AG09319 (cell line): ENCODE measurements at places on chromosomes 1 and 21.

DNA sequence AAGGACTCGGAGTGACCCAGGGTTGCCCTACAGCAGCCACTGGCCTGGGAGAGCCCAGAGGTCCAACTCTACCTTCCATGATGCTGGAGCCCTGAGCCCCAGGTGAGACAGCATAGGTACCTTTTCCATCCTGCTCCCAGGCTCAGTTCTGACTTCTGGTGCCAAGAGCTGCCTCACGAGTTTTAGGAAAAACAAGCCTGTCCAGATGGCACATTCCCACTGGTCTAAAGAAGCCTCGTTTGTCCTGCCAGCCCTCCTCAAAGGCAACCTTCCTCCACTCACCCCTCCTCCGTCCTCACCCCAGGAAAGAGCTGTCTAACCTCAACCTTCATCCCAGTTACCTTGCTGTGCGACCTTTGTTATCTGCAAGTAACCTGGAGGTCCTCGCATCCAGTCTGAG, 53.5 kb upstream of the PRELP start:
- DNase-seq, result no peak

GRCh38 chr1:109984190-109984455, 442 bp upstream of the AHCYL1 start:
- no peak for DNase-seq

DNA sequence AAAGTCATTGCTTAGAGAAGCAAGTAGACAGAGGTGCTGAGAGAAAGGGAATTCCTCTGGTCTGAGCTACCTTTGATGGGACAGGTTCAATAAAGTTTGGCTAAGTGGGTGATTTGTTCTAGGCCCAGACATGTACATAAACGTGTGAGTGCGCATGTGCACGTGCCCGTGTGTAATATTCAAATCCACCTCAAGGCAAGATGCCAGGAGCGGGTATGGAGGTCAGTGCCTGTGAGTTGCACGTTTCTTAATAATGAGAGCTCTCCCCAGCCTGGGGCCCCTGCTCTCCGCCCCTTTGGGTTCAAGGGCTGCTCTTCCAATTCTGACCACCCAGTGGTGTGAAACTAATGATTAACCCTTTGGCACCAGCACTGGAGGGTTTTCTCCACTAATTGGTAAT, 53.8 kb upstream of the LMO4 start:
- no peak for DNase-seq

DNA sequence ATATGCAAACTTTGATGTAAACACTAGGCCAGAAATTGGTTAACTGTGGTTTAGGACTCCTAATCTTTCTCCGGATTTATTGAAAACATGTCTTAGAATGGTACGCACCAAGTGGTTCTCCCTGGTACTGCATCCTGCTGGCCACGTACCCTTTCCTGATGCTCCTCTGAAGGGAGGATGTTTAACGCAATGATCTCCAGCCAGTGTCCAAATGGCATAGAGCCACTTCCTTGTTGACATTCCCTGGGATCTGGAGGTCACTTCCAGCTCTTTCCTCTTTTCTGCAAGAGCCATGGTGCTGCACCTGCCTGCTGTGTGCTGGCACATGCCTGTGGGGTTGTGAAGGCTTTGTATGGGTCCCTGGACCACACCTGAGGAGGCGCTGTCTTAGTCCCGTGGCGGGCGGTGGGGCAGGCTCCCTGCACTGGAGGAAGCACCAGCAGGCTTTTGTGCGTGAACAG, 53.9 kb downstream of the GALNT2 start:
- DNase-seq, result no peak

DNA sequence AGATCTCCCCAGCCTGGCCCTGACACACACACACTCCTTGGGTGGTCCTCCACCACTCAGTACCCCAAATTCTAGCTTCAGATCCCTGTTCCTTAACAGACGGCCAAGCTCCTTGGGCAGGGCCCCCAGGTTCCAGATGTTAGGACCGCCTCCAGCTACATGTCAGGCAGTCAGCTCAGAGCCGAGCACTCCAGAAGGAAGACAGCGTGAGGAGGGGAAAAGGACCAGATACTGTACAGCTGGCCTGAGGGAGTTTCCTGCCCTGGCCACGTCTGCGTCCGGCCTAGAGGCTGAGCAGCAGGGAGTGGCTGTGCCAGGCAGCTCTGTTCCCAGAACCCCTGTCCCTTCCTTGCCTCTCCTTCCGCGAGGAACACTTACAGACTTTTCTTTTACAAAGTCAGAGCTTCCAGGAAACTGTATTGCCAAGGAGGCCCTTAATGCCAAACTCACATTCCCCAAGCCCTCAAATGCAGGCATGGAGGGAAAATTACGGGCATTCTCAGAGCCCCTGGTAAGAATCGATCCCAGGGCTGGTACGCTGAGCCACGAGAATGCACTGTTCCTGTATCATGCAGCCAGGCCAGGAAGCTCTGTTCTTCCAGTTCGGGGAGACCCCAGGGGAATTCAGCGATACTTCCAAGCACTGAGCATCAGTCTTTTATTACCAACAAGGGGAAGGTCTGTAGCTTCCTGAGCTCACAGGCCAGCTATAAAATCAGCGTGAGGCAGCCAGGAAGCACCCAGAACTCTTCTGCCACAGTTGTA, 45.2 kb upstream of the CNTN2 start:
- no peak for DNase-seq

GRCh38 chr1:202329891-202330290, 11.8 kb downstream of the UBE2T start:
- no peak for DNase-seq

DNA sequence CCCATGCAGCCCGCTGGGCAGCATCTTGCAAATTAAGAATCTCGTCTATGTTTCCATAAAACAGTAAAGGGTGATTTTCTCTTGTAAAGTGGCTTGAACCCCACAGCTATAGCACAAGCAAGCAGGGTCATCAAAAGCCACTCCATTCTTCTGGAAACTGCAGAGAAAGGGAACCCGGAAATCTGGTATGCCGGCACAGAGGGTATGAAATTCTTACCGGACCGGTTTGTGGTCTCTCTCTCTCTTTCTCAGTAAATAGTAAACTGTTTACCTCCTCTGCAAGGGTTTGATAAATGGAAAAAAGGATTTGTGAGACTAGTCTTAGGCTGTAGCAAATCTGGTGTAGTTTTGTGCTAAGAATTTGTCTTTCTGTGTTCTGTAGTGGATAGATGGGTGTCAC, 2.7 kb upstream of the ADSS2 start:
- DNase-seq, result no peak

- DNase-seq, result no peak
Measured at GRCh38 chr1:207948536-207949250, 37.8 kb upstream of the CD34 start.

DNA sequence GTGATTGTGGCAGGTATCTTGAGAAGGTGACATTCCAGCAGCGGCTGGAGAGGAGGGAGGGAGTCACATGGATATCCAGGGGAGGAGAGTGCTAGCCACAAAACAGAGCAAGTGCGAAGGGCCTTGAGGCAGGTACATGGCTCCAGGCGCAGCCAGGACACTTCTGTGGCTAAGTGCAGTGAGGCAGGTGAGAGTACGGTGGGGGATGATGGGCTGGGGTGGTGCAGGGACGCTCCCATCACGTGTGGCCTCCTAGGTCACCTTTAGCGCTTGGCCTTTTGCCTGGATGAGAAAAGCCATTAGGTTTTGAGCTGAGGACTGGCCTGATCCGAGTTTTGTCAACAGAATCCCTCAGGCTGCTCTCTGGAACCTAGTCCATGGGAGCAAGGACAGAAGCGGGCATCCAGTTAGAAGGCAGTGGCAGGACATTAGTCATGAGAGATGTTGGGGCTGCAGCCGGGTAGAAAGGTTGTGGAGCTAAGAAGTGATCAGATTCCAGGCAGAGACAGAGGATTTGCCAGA, 31.6 kb downstream of the SMYD2 start:
- DNase-seq, result no peak

DNA sequence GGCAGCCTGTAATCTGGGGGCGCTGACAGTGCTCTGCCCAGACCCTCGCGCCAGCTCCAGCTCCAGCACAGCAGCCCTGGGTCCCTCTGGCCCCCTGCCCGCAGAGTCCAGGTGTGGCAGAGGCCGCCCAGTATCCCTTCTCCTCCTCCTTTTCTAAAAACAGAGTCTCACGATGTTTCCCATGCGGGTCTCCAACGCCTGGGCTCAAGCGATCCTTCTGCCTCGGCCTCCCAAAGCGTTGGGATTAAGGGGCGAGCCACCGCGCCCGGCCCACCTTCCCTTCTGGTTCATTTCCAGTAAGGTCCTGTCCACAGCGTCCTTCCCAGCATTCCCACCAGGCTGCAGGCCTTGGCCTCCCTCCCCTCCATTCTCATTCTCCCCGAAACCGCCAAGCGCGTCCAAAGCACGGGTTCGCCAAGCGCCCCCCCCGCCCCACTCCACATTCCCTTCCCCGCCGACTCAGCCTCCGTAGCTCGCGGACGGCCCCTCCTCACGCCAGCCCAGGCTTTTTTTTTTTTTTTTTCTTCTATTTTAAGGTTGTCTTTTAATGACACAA, 2.0 kb upstream of the PCBP3 start:
- no peak for DNase-seq

GRCh38 chr1:167443757-167444156, 74.6 kb downstream of the CD247 start:
- no peak for DNase-seq

- no peak for DNase-seq
Measured at GRCh38 chr1:11845641-11846335, 1.8 kb downstream of the NPPA start.

DNA sequence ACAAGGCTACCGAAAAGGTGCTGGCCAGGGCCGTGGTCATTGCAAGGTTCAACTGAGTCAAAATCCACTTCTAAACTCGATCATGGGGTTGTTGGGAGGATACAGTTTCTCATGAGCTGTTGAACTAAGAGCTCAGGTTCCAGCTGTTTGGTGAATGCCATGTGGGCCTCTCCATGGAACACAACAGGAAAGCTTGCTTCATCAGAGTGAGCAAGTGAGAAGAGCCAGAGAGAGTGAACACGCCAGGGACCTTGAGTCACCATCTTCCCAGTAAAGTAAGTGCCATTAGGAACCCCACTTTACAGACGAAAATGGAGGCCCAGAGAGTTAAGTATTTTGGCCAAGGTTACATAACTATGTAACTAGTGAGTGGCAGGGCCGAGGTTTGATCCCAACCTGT, 475.1 kb upstream of the VAMP3 start:
- no peak for DNase-seq

DNA sequence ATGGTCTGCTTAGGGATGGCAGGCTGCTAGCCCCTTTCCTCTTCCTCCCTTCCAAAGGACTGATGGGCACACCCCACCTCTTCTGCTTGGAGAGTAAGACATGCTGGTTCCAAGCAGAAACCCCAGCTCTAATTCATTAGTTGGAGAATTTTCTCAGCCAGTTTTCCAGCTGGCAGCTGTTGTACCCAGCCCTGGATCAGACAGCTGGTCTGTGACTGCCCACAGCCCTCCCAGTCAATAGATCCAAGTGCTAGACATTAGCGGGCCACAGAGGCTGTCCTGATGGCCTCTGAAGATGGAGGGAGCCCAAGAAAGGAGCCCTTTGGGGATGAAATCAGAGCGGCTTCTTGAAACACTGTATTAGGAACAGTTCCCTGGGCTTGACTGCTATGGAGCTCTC, 35.8 kb downstream of the ACOT11 start:
- no peak for DNase-seq

- no peak for DNase-seq
Measured at GRCh38 chr1:198978523-198978922, 339.7 kb downstream of the PTPRC start.

DNA sequence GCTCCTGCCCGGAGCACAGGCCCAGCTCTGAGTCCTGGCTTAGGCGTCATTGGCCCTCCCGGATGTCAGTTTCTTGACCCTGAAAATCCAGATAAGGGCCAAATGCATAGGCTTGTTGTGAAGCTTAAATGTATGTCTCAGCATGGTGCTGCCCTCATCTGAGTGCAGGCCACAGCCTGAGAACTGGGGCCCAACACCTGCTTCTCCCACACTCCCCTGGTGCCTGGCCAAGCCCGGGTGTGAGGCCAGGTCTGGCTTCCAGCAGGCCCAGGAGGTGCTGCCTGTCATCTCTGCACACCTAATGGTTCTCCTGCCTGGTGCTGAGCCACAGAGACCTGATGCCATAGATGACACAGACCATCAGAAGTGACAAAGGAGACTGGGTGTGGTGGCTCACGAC, 14.0 kb downstream of the MX2 start:
- no peak for DNase-seq

DNA sequence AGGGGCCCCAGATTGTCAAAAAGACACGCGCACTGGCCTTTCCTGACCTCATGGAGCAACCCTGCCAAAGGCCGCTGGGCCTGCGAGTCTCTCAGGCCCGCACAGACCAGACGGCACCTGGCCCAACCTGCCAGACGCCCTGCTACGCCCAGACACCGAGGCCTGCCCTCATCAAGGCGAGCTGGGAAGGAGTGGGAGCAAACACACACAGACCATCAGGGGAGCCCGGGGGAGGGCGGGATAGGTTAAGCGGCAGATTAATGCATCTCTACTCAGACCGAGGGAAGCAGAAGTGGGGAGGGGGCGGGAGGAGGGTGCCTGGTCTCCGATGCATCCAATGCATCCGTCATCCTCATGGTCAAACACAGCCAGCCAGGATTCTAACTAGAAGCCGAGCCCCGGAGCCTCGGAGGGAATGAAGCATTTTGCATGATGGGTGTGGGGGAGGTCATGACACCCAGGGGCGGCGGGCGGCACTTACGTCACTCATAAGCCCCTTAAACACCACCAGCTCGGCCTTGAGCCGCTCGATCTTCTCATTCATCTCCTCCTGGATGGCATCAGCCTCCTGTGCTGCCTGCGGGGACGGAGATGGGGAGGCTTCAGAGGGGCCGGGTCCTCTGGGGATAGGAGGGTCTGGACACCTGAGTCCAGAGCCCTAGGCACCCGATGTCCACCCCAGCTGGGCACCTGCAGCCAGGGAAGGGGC, 17.0 kb upstream of the ALDH4A1 start:
- DNase-seq, result no peak
